ENCODE measurements at places on chromosomes 3 and 15.

- no peak for DNase-seq
Measured at GRCh38 chr3:28212681-28213080, 28.7 kb upstream of the CMC1 start.

DNA sequence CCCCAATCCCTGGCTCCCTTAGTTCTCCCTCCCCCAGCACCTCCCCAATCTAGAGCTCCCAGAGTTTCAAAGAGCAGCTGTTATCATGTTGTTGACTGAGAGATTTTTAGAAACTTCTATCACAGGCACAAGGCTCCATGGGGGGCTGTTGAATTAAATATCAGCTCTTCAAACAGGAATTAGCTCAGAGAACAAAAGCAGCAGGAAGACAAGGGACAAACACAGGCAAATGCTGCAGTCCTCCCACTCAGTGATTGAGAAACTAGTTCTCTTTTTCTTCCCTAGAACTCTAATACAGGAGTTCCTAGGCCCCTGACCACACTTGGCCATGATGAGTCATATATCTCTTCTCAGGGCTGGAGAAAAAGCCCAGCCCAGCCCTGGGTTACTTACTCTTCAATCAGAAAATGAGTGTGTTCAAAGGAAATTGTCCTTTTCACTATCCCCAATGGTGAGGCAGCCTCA lies 262.1 kb downstream of the IGSF11 start:
- DNase-seq, result no peak

DNA sequence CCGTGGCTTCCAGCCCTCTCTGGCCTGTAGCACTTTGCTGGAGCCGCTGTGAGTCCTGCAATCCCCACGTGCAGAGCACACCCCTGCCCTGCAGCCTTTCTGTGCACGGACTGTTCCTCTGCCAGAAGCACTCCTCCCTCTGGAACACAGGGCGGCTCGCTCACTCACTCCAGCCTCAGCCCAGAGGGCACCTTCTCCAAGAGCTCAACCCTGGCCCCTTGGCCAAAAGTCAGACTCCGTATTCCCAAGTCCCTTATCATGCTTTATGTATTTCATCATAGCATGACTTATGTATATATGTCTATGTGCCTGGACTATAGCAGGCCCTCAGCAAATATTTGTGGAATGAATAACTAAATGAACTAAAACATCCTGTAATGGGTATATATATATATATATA lies 63.2 kb downstream of the ASB7 start:
- DNase-seq, result no peak

DNA sequence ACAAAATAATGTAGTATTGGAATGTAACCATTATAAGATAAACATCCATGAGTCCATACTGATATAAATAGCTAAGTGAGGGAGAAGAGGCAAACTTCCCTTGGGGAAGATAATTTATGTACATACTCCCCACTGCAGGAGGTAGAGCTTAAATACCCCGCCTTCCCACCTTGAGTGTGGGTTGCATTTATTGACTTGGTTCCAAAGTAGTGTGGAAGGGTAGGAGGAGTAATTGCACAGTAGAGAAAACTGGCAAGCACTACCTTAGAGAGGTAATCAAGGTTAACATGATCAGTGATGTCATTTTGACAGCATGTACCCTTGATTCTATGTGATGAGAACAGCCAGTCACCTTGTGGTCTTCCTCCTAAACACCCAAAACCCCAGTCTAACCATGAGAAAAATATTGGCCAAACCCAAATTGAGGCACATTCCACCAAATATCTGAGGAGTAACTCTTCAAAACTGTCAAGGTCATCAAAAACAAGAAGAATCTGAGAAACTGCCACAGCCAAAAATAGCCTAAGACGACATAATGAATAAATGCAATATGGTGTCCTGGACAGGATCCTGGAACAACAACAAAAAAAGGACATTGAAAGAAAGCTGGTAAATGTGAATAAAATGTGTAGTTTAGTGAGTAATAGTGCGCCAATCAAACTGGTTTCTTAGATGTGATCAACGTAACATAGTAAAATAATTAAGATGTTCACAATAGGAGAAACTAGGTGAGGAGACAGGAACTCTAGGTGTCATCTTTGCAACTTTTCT lies 774 bp upstream of the CNOT10 start:
- no peak for DNase-seq

DNA sequence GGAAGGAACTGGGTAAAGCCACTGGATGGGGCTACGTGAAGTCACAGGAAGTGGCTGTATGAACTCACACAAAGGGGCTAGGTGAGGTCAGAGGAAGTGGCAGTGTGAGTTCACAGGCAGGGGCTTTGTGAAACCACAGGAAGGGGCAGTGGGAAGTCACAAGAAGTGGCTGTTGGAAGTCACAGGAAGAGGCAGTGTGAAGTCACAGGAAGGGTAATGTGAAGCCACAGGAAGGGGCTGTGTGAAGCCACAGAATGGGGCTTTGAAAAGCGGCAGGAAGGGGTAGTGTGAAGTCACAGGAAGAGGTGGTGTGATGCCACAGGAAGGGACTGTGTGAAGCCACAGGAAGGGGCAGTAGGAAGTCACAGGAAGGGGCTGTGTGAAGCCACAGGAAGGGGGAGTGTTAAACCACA lies 34.6 kb downstream of the GASK1A start:
- DNase-seq, result no peak

DNA sequence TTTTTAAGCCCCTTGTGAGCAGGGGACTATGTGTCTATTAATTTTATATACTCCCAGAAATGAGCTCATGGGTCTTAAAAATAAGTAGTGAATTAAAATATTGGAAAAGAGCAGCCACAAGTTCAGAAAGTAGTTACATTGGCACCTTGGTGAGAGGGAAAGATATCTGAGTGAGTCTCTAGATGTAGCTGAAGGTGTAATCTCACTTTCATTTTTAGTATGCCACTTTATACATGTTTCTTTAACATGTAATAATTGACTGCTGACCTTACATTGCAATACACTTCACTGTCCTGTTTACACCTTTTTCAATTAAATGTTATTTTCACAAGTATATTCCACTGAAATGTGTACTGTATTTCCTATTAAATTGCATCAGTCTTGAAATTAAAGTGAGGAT lies 12.1 kb upstream of the PAK6 start:
- DNase-seq, result no peak

GRCh38 chr3:188516515-188516914 lies 362.6 kb downstream of the LPP start:
- no peak for DNase-seq

DNA sequence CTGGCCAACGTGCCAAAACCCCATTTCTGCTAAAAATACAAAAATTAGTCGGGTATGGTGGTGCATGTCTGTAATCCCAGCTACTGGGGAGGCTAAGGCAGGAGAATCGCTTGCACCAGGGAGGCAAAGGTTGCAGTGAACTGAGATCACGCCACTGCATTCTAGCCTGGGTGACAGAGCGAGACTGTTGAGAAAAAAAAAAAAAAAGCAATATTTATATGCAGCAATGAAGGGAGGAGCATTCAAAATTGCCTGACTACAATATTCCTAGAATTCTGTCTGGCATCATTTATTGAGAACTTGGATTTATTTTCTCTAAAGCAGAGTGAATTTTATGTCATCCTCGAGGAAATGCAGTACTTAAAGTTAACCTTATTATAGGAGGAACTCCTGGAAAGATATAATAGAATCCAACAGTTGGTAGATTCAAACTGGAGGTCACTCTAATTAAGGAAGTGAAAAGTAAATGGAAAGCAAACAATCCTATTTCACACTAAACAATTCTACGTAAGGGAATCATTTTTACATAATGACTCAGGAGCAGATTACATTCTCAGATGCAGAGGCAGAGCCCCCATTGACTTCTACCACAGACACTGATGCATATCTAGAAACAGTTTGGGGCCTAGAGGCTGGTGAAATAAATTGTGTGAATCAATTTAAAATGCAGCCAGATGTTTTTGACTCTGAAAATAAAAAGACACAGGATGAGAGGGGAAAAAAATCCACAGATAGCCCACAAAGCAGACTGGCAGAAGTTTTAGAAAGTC lies 82.1 kb upstream of the FHIT start:
- DNase-seq, result no peak

DNA sequence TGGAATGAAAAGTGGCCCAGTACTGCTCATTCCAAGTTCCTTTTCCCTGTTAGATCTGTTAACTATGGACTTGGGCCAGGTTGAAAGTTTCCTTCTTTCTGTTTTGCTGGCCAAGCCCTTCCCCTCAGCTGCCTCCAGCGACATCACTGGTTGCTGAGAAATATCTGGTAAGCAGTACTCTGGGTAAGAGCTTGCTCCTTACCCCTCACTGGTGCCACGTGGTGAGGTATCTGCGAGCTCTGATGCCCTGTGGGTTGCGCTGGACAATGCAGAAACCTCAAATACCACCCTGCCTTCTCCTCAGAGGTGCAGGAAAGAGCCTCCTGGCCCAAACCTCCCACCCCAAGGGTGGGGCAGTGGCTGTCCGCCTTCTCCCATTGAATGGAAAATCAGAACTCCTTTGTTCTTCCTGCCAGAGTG lies 42.9 kb upstream of the APH1B start:
- no peak for DNase-seq

Measured in stimulated activated CD4-positive, alpha-beta T cell treated with anti-CD3 and anti-CD28 coated beads, TNF-alpha, amount 100 ng/mL, for 4 hours (primary cell).